8988T (cell line): ENCODE measurements at places on chromosomes 5 and 9.

GRCh38 chr5:139103762-139104161 is 94.4 kb downstream of the SIL1 start:
- DNase-seq: no peak

DNA sequence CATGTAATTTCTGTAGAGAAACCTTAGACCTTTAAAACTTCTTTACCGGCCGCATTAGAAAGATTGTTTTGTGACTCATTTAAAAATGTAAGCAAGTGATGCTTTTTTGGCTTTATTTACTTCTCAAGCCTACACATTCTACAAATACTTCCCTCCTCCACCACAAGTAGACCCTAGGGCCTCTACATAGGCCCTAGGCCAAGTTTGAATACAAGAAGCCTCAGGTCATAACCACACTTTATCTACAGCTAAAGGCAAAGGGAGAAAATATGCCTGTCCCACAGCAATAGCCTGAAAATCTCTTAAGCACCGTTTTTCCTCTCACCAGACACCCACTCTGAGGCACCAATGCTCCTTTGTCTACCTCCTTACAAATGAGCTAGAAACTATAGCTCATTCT is 53.9 kb downstream of the CSNK1A1 start:
- no peak for DNase-seq

- no peak for DNase-seq
Observed at GRCh38 chr5:106757672-106758071, 913.1 kb downstream of the EFNA5 start.

DNA sequence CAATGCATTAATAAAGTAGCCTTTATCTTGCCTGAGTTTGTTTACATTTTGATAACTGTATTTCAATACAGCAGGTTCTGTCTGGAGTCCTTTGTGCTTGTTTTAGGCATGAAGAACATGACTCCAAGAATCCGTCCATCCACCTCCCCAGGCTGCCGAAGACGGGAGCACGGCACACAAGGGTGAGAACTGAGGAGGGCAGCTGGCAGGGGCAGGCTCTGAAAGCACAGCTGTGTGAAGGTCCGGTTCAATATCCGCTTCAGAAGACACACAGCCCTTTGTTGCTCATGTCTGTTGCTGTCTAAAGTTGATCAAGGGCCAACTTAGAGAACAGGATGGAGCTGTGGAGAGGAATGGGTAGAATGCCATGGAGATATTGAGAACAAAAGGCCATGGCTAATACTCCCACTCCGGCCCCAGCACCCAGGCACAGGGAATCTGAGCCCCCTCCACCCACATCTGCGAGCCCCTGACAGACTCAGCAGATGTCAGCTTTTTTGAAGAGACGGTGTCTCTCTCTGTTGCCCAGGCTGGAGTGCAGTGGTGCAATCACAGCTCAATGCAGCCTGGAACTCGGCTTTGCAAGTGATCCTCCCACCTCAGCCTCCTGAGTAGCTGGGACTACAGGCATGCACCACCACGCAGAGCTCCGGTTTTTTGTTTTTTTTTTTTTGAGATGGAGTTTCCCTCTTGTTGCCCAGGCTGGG is 58.5 kb upstream of the GNE start:
- DNase-seq: no peak

GRCh38 chr5:113336975-113337374 is 97.8 kb downstream of the TSSK1B start:
- no peak for DNase-seq

DNA sequence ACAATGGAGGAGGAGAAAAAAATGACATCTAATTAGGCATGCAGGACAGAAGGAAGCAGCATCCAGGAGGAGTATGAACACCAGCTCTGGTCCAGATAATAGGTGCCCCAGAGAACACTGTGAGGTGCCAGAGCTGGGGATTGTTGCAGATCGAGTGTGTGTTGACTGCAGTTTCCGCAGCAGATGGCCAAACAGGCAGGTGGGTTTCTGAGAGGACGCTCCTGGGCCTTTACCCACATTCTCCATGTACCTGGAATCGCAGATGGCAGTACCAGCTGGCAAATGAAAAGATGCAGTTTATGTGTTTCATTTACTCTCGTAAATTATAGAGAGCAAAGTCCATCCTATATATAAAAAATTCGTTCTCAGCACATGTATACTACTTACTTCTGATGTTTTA is 182.2 kb upstream of the ISL1 start:
- DNase-seq: no peak

GRCh38 chr5:120252839-120253238 is 211.3 kb upstream of the PRR16 start:
- DNase-seq: no peak

GRCh38 chr5:84673785-84674184 is 289.1 kb upstream of the EDIL3 start:
- DNase-seq: no peak

- no peak for DNase-seq
Observed at GRCh38 chr9:33265211-33265865, 489 bp downstream of the CHMP5 start.

GRCh38 chr5:61575103-61575502 is 243.0 kb downstream of the ZSWIM6 start:
- DNase-seq: no peak

DNA sequence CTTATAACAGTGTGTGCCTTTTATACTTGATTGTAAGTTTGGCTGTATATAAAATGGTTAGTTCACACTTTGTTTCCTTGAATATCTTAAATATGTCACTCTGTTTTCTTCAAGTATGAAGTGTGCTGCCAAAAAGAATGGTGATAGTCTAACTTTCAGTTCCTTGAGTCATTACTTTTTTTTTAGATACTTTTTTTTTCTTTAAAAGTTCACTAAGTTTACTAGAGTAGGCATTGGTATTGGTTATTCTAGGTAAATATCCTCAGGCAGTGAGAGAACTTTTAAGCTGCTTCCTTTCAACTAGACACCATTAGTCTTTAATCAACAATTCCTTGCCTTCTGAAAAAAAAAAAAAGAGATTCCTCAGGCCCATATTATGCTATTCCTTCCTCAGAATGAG is 41.9 kb downstream of the SPEF2 start:
- no peak for DNase-seq

DNA sequence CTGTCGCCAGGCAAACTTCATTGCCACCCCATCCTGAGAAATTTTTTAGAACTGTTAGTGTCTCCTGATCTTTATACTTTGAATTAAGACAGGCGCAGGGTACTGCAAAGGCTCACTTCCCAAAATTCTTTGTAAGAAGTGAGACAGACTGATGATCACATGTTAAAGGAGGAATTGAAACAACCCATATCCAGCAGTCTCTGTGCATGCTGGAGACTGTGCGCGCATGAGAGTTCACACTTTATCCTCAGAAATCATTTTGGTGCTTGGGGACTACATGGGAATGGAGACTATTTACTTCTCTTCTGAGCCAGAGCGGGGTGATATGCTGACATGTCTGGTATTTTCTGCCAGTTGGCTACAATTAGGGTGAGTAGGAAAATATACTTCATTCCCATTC is 91.2 kb downstream of the ZNF474 start:
- no peak for DNase-seq

- no peak for DNase-seq
Observed at GRCh38 chr9:85704744-85705143, 37.0 kb downstream of the AGTPBP1 start.
